ENCODE measurements at places on chromosomes 5 and 9. TPM values are rescaled to one million over a fixed set of nuclear protein-coding genes. Genes with fewer than 3 reads are reported as not detected.

PCDHB15 gene
- total RNA-seq = not detected

TRPM6 gene
- 0.24 TPM for total RNA-seq

MAMDC4 gene
- 4.3 TPM for total RNA-seq

CAMK2A gene
- not detected for total RNA-seq

DMGDH gene
- not detected for total RNA-seq

IRX4 gene
- not detected for total RNA-seq

GARIN3 gene
- total RNA-seq = not detected

PDLIM4 gene
- total RNA-seq = 0.36 TPM

SMIM33 gene
- total RNA-seq = not detected

ZNF366 gene
- 0.18 TPM for total RNA-seq

IL5 gene
- not detected for total RNA-seq

SLC28A3 gene
- 0.13 TPM for total RNA-seq

BASP1 gene
- 190 TPM for total RNA-seq

LURAP1L gene
- total RNA-seq = 0.80 TPM

ARSB gene
- total RNA-seq = 6.8 TPM

OTP gene
- total RNA-seq = 8.4 TPM

BNC2 gene
- 0.40 TPM for total RNA-seq

CD274 gene
- 23.5 TPM for total RNA-seq

BAAT gene
- total RNA-seq = 0.26 TPM

EIF4E1B gene
- total RNA-seq = not detected

FLT4 gene
- total RNA-seq = 0.27 TPM

LPAR1 gene
- 10.8 TPM for total RNA-seq

CSF1R gene
- 4.4 TPM for total RNA-seq

CDH18 gene
- not detected for total RNA-seq

CHSY3 gene
- total RNA-seq = not detected

LRRC70 gene
- 0.74 TPM for total RNA-seq

PCDHB3 gene
- not detected for total RNA-seq

FBP1 gene
- not detected for total RNA-seq

SIT1 gene
- total RNA-seq = 84.9 TPM

TMEM215 gene
- not detected for total RNA-seq

LCN15 gene
- not detected for total RNA-seq

BTNL8 gene
- total RNA-seq = not detected

CD180 gene
- total RNA-seq = 5.4 TPM

ECSCR gene
- 0.36 TPM for total RNA-seq

CSNK1A1 gene
- total RNA-seq = 143 TPM

SLC6A7 gene
- not detected for total RNA-seq

PCDHB16 gene
- not detected for total RNA-seq

ALG2 gene
- total RNA-seq = 31.7 TPM

STPG3 gene
- total RNA-seq = not detected

ADGRD2 gene
- not detected for total RNA-seq

ARID3C gene
- total RNA-seq = 0.24 TPM

RNF208 gene
- 10.7 TPM for total RNA-seq

SPATA31A6 gene
- not detected for total RNA-seq

FAM81B gene
- total RNA-seq = not detected

MACIR gene
- total RNA-seq = 11.0 TPM

TAF11L3 gene
- total RNA-seq = not detected

ROPN1L gene
- 0.38 TPM for total RNA-seq

PTGS1 gene
- total RNA-seq = 1.2 TPM

SCGB3A1 gene
- total RNA-seq = not detected

TAF1L gene
- not detected for total RNA-seq

HSPB3 gene
- total RNA-seq = not detected

IRX1 gene
- total RNA-seq = not detected

CCNJL gene
- 0.08 TPM for total RNA-seq

PRLR gene
- 0.88 TPM for total RNA-seq
